Chondrocyte (in vitro differentiated cells): ENCODE measurements at places on chromosomes 4 and X.

DNA sequence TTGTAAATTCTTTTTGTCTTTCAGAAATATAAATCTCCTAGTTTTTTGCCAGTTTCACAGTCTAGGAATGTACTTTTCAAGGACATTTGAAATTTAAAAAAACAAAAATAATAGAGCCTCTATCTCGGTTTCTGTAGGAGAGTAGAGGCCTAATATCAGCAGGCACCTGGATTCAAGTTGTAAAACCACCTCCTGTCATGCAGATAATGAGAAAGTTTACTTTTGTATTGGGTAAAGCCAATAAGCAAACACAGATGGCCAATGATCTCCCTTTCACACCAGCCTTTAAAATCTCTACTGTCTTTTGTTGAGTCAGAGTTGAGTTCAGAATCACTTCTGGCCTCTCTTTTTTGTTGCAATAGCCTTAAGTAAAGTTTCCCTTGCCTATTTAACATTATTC lies 1499.9 kb downstream of the PCDH18 start:
- DNase-seq, result no peak

DNA sequence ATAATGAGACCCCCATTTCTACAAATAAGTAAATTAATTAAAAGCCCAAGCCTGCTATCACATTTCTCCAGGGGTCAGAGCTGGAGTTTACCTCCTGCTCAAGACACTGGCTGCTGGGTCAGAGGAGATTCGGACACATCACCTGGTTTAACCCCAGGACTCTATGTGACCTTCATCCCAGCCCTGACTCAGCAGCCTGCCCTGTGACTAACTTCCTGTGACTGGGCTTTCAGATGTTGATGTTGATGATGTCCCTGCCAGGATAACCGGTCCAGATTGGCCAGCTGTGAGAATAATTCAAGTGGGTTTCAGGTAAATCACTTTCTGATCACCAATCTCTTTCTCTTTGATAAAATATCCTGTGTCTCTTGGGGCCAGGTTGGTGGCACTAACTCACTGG lies 102.4 kb upstream of the MAML3 start:
- DNase-seq, result no peak

DNA sequence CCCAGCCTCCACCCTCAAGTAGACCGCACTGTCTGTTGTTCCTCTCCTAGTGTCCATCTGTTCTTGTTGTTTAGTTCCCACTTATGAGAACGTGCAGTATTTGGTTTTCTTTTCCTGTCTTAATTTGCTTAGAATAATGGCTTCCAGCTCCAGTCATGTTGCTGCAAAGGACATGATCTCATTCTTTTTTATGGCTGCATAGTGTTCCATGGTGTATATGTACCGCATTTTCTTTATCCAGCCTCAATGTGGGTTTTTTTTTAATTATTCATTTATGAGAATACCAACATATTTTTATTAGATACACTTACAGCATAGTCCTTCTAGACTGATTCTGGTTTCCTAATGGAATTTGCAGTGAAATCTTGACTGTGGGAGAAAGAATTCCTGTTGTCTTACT lies 1.3 kb downstream of the VMA21 start:
- DNase-seq, result no peak

DNA sequence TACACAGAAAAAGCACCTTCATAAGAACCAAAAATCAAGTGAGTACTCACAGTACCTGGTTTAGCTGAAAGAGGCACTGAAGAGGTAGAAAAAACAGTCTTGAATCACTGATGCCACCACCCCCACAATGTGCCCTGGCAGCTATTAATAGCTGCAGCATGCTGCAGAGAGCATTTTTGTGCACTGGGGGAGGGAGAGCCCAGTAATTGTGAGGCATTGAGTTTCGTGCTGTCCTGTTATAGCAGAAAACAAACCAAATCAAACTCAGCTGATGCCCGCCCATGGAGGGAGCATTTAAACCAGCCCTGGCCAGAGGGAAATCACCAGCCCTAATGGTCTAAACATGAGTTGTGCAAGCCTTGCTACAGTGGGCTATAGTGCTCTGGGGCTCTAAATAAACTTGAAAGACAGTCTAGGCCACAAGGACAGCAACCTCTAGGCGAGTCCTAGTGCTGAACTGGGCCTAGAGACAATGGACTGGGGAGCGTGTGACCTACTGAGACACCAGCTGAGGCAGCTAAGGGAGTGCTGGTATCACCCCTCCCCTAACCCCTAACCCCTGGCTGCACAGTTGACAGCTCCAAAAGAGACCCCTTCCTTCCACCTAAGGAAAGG lies 106.3 kb upstream of the TMLHE start:
- DNase-seq, result no peak

- DNase-seq, result no peak
Measured at GRCh38 chr4:8544741-8545438, 35.3 kb upstream of the GPR78 start.

DNA sequence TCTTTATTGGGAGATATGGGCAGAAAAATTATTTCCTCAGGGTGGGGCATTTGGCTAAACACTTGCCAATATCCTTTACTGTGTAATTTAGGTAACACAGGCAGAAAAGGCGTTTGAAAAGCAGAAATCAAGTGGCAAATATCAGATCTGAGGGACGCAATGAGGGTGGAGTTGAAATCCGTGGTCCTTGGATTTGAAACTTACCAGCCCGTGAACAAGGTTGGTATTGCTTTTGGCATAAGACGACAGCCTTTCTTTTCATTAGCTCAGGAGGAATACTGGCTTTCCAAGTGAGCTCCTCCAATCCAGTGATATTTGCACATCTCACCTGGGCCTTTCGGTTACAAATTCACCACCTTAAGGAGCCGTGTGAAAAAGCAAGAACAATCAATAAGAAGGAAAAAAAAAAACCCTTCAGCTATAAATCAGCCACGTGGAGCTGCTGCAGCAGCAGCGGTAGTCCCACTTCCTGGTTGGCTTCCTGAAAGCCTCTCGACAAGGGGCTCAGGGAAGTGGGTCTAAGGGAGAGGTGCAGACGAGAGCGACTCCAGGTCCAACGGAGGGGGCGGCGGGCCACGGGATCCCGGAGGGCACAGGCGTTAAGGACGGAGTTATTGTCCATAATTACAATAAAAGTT lies 734 bp upstream of the GALNT7 start:
- no peak for DNase-seq

GRCh38 chr4:89661173-89661899 lies 175.6 kb downstream of the SNCA start:
- no peak for DNase-seq

DNA sequence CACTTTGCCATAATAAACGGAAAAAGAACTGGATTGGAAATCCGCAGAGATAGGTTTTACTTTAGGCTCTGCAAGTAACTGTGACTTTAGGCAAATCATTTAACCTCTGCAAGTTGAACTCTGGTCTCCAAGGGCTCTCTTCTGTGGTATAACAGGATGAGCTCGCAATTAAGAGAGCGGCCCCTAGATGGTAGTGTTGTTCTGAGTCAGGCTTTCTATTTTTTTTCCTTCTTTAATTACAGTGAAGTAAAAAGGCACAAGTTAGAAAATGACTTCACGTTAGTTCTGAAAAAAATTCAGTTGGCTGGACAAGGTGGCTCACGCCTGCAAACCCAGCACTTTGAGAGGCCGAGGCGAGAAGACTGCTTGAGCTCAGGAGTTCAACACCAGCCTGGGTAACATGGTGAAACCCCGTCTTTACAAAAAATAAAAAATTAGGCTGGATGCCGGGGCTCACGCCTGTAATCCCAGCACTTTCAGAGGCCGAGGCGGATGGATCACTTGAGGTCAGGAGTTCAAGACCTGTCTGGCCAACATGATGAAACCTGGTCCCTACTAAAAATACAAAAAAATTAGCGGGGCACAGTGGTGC lies 18.0 kb downstream of the RPS3A start:
- DNase-seq, result no peak

- no peak for DNase-seq
Measured at GRCh38 chrX:129804806-129805205, 25.1 kb downstream of the SASH3 start.

- DNase-seq, result no peak
Measured at GRCh38 chr4:174255786-174256185, 27.7 kb downstream of the FBXO8 start.

DNA sequence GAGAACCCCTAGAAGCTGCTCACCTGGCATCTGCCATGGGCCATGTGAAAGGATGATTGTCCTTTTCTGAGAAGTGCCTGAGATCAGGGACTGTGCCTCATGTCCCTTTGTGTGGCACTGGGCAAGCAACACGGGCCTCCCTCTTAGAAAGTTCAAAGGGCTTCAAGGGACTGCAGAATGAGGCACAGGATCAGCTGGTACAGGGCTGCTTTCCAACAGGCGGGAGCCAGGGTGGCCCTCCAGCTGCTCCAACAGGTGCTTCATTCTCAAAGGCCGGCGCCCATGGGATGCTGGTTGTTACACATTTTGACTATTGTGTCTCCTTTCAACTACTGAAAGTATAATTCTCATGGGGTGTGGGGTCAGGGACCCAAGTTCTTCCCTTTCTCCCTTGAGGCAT lies 114.7 kb downstream of the ENPP6 start:
- no peak for DNase-seq

DNA sequence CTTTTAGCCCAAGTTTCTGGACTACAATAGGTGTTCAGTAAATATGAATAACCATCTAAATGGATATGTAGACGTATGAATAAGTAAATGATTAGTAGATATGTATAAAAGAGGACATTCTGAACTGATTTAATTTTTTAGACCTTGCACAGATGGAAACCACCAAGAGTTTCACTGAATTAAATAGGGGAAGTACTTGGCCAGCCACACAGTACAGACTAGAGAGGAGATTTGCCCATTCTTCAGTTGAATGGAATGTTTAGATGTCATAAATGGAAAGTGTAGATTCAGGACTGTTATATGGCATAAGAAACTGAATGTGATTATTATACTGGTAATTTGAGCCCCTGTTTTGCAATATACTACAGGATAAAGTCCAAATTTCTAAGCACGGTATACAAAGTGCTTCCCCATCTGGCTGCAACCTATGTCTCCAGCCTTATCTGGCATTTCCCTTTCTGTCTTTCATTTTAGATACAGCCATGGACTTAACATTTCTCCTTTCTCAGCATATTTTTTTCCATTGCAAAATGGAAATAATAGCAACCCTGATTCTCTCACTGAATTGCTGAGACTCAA lies 137.8 kb upstream of the HS3ST1 start:
- DNase-seq, result no peak

DNA sequence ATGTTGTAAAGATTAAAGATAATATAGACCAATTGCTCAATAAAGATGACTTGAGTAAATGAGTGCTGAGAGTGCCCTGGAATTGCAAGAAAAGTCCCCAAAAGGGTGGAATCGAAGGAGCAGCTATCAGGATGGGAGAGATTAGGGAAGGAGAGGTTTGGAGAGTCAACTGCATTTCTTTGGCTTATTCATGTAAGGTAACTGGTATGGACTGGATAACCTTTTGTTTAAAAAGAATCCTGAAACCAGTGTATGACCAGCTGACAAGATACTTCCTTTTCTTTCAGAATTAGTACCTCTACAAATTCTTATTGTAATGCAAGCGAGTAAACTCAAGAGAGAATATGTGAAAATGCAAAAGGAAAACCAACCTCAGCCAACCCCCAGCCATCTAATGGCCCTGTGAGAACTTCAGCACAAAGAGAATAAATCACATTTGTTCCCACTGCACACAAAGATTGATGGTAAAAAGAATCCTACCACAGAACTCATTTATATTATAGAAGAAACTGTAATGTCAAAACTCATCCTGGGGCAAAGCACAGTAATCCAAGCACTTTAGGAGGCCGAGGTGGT lies 24.5 kb upstream of the SPP1 start:
- DNase-seq, result no peak

DNA sequence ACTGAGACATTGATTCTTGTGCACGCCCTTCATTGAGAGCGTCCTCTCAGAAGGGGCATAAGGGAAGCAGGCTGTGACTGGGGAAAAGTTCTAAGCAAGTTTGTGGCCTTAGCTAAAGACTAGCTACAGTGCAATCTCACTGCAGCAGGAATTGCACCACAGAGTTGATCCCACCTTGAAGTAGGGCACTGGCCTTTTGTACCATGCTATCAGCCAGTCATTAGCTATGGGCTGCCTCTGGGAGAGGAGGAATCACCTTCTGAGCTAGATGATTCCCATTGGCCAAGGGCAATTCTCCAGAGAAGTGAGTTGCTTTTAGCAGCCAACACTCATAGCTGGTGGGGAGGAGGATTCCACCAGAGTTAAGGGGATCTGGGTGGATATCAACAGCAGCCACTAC lies 142.6 kb upstream of the SCML1 start:
- no peak for DNase-seq

DNA sequence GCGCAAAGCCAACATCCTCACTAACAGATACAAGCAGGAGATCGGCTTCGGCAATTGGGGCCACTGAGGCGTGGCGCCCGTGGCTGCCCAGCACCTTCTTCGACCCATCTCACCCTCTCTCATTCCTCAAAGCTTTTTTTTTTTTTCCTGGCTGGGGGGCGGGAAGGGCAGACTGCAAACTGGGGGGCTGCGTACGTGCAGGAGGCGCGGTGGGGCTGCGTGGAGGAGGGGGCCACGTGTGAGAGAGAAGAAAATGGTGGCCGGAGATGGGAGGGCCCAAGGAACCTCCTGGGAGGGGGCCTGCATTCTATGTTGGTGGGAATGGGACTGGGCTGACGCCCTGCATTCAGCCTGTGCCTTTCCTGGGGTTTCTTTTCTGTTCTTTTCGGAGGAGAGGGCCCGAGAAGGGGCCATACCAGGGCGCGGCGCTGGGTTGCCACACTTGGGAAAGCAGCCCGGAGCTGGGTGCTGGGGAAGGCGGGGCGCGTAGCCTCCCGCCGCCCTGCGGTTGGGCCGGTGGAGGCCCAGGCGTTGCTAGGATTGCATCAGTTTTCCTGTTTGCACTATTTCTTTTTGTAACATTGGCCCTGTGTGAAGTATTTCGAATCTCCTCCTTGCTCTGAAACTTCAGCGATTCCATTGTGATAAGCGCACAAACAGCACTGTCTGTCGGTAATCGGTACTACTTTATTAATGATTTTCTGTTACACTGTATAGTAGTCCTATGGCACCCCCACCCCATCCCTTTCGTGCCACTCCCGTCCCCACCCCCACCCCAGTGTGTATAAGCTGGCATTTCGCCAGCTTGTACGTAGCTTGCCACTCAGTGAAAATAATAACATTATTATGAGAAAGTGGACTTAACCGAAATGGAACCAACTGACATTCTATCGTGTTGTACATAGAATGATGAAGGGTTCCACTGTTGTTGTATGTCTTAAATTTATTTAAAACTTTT lies 4.5 kb downstream of the MID1IP1 start:
- DNase-seq, result no peak

- no peak for DNase-seq
Measured at GRCh38 chr4:141771889-141772830, 135.8 kb downstream of the IL15 start.

- no peak for DNase-seq
Measured at GRCh38 chr4:168143601-168144000, 51.3 kb downstream of the ANXA10 start.

DNA sequence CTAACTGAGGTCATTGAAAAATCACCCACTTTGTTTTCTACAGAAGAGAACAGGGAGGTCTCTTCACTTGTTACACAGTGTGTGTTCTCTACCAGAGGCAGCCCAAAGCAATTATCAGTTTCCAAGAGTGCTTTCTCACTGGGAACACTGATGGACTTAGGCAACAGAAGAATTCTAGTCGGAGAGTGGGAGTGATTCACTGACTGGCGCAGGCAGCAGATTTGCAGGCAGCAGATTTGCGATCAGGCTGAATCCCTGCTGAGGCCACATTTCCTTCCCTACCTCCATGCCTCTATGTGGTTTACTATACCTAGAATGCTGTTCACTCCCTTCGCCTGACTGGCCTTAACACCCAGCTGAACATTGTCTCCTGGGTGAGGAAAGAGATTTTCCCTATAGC lies 6.6 kb downstream of the OCIAD2 start:
- no peak for DNase-seq
